ENCODE measurements at places on chromosomes 7 and 10.

DNA sequence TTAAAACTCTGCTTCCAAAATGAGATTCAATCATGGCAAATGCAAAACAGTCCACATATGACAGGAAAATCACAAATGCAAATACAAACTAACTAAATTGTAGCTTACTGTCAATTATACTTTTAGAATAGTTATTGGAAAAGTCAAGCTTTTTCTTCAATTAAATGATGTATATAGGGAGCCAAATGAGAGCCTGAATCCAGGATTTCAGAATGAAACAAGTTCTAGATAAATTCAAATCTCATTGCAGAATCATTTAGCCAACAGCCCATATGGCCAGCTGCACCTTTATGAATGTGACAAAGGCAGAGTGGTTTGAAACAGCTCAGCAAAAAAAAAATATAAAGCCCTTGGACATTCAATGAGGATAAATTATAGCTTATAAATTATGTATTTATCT is 82.2 kb upstream of the SCIN start:
- DNase-seq, result no peak

DNA sequence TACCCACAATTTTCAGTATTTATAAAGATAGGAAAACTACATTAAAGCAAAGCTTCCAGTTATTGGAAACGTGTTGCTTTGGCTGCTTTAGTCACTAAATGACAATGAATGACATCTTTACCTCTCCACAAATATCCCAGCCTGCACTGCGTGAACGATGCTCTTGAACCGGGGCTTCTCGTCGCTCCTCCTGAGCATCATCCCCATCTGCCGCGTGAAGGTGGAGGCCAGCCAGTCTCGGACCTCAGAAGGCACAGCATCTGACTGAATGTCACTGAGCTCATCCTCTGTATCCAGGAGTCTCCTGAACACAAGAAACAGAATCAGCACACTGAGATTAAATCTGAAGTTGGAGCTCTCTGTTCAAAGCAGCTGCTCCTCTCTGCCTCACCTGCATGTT is 191.3 kb downstream of the PDE1C start:
- DNase-seq, result no peak

DNA sequence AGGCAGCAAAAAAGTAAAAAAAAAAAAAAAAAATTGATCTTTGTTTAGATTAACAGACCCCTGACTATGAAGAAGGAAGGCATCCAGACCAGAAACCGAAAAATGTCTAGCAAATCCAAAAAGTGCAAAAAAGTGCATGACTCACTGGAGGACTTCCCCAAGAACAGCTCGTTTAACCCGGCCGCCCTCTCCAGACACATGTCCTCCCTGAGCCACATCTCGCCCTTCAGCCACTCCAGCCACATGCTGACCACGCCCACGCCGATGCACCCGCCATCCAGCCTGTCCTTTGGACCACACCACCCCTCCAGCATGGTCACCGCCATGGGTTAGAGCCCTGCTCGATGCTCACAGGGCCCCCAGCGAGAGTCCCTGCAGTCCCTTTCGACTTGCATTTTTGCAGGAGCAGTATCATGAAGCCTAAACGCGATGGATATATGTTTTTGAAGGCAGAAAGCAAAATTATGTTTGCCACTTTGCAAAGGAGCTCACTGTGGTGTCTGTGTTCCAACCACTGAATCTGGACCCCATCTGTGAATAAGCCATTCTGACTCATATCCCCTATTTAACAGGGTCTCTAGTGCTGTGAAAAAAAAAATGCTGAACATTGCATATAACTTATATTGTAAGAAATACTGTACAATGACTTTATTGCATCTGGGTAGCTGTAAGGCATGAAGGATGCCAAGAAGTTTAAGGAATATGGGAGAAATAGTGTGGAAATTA is 19.4 kb downstream of the GATA3 start:
- DNase-seq, result peak; percentile 48

DNA sequence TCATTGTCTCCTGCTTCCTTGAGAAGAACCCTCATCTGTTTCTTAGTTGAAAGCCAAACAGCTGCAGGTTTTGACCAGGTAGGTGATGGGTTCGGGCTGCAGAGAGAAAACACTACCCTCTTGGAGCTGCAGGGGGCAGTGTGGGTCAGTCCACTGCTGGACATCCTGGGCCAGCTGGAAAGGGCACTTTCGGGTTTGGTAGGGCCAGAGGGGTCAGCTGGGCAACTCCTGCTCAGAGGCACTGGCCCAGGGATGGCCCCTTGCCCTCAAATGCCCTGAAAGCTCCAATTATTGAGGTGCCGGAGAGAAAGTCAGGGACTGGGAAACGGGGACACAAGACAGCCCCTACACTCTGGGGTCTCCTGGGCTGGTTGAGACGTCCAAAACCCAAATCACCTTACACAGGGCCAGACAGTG is 90.7 kb downstream of the MKI67 start:
- no peak for DNase-seq

DNA sequence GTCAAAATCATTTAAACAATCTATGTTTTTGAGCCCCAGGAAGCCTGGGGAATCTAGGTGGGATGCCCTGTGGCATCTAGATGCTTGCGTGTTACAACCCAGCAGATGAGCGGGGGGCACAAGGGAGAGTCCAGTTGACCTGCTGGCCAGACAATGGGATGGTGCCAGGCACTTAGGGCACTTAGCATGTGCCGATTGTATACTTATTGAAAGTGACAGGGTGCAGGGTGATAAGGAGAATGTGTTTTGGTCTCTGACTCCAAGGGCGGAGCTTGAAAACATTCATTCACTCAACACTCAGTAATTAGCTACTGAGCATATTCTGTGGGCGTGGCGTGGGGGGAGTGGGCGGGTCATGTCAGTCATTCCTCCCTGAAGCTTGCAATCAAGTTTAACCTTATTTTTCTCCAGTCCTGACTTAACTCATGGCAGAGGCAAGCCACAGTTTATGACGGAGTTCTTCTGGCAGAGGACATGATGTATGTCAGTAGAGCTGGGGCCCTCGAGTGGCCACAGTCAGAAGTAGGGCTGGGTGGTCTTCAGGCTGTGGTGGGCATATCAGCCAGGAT is 115.1 kb downstream of the PRKCQ start:
- no peak for DNase-seq

DNA sequence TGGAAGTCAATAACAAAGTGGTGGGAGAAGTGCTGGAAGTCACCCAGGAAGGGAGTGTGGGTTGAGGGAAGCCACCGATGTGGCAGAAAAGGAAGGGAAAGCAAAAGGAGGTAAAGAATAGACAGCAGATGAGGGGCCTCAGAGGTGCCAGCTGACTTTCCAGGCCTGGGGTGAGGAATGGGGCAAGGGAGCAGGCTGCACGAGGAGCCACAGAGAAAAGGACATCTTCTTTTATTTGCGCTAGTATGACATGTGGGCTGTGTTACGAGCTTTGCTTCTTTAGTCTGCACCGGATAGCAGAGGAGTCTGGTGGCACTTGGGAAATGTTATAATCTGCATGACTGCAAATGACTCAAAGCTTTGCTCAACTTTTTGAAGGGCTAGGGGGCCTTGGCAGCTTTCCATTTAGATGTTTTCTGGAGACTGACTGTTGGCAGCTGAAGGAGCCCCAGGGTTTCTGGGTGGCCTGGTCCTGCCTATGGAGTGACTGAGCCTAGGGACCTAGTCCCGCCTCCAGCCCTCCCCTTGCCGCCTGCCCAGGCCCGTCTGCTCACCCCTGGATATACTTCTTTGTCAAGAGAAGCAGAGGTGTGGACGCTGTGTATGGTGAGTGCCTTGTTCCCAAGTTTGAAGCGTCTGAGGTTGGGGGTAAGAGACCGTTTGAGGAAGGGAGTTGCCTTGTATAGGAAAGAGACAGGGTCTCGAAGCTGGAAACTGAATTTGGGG is 5.1 kb downstream of the PRXL2A start:
- peak; percentile 81 for DNase-seq

Data from ureter (tissue), 1 donor.